ENCODE measurements at places on chromosomes 12 and 14. TPM values are rescaled to one million over a fixed set of nuclear protein-coding genes. Genes with fewer than 3 reads are reported as not detected.

Gene OR6C6
- total RNA-seq, result not detected

Gene C1QL4
- 3.4 TPM for total RNA-seq

Gene ETFBKMT
- 0.92 TPM for total RNA-seq

Gene NFE2
- total RNA-seq, result 0.24 TPM

Gene RNF212B
- total RNA-seq, result not detected

Gene CPNE6
- not detected for total RNA-seq

Gene TMCC3
- total RNA-seq, result 1.0 TPM

Gene TMEM117
- total RNA-seq, result 2.8 TPM

Gene OR6C75
- not detected for total RNA-seq

Gene TC2N
- 0.54 TPM for total RNA-seq

Gene OR4E2
- total RNA-seq, result not detected

Gene SMOC1
- 15.6 TPM for total RNA-seq

Gene P2RX7
- total RNA-seq, result not detected

Gene TMTC2
- total RNA-seq, result 1.1 TPM

Gene SYCP3
- not detected for total RNA-seq

Gene KRT73
- not detected for total RNA-seq

Gene NKX2-8
- 3.8 TPM for total RNA-seq

Gene ST8SIA1
- total RNA-seq, result 0.06 TPM

Gene CYP27B1
- 1.4 TPM for total RNA-seq

Gene LRFN5
- total RNA-seq, result not detected

Measured in A549 treated with CpdA at 1 μM for 4 hours (cell line).